Stimulated activated CD4-positive, alpha-beta T cell treated with anti-CD3 and anti-CD28 coated beads, Interleukin-2, amount 100 ng/mL, for 48 hours (primary cell): ENCODE measurements at places on chromosomes 5 and 9.

DNA sequence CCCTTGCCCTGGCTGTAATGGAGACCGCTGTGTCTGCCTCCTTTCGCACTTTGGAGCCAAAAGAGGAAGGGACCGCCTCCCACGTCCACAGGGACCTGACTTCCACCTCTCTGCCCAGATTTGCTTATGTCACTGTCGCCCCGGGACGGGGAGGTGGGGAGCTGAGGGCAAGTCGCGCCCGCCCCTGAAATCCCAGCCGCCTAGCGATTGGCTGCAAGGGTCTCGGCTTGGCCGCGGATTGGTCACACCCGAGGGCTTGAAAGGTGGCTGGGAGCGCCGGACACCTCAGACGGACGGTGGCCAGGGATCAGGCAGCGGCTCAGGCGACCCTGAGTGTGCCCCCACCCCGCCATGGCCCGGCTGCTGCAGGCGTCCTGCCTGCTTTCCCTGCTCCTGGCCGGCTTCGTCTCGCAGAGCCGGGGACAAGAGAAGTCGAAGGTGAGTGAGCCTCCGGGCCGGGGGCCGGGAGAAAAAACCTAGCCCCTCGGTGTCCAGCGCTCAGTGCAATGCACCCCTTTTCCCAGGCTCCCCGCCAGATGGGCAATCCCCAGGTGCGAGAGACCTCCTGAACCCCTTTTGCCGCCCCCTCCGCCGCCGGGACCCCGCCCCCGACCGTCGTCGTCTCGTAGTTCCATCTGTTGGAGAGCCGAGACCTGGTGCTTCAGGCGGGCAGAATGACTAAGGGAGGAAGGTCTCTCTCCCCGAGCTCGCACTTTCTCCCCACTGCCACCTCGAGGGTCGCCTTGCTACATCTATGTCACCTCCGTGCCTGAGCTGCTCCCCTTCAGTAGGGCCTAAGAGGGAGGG, at the start of gene GPX3:
Gene GPX3 (plus strand): TSS at position 288 of the 807 bp plus-strand sequence. CDS start 64 bp downstream, at position 352.
- DNase-seq: no peak

GRCh38 chr5:90191352-90192045, 218.1 kb downstream of the CETN3 start:
- DNase-seq: no peak

GRCh38 chr9:136595245-136596153, 49.7 kb upstream of the NOTCH1 start:
- no peak for DNase-seq

DNA sequence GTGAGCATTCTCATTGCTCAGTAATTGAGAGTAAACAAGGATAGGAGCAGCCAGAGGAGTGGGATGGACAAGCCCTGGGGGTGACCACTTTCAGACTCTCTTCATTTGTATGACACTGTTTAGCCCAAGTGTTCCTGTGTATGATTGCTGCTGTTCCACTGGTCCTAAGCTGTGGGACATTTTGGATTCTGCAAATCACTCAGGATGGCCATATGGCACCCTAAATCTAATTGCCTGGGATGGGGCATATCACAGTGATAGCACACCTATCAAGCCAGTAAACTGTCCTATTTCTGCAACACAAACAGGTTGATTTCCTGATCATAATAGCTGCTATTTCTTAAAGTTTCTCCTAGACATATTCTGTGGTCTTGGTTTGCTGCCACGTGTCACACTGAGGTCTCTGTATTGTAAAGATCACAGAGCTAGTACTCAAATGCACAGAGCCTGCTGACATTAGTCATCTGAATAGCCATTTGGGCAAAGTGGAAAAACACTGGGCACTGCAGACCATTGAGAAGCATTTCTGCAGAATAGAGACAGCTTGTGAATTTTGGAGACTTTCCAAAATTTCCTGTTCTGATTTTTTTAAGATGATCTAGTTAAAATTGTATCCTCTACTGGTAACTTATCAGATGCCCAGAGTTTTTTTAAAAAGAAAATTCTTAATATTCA, 320.2 kb downstream of the RFX3 start:
- DNase-seq: no peak

GRCh38 chr5:82332886-82333615, 54.9 kb upstream of the RPS23 start:
- no peak for DNase-seq

DNA sequence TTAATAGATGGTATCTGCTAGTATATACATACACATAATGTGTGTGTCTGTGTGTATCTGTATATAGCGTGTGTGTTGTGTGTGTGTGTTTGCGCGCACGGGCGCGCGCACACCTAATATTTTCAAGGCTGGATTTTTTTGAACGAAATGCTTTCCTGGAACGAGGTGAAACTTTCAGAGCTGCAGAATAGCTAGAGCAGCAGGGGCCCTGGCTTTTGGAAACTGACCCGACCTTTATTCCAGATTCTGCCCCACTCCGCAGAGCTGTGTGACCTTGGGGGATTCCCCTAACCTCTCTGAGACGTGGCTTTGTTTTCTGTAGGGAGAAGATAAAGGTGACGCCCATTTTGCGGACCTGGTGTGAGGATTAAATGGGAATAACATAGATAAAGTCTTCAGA, 757 bp downstream of the FXN start:
- peak; percentile 12 for DNase-seq

- no peak for DNase-seq
Observed at GRCh38 chr5:112686675-112687074, 51.0 kb upstream of the APC start.
